ENCODE measurements at places on chromosomes 3 and 15.

GRCh38 chr3:57556459-57557084 lies 498 bp downstream of the PDE12 start:
- peak; percentile 37 for DNase-seq

GRCh38 chr15:64455961-64456371 lies 4.4 kb upstream of the ZNF609 start:
- no peak for DNase-seq

DNA sequence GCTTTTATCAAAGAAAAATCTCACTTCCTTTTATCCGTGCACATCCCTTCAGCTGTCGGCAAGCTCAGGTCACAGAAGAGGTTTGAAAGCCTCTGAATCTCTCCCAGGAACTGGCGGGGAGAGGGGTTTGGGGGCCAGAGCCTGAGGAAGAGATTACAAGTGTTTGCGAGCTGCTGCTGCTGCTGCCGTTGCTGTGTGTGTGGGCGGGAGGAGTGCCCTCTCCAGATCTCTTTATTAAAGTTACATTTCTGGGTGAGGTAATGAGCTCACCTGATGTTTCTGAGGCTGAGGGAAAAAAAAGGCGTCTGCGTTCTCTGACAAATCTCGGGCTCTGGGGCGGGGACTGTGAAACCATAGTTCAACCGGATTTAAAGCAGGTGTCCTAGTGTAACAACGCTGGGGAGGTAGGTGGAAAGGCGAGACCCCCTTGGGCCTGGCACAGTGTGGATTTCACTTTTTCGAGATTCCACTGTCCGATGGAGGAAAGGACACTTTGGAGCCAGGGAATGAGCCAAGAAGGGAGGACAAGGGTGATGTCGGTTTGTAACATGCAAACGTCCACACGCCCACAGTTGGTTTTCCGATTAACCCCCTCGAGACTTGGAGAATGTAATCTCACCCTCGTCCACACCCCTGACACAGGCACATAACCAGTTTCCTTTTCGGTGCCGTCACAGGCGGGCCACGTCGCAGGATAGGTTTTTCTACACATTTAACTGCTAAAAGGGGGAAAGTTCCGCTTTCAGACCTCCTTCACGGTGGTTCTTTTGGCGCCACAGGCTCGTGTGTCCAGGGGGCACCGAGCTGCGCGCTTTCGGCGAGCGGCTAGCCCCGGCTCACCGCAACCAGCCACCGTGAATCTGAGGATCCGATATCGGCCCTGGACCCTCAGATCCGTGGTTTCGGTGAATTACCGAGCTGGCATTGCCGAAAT lies 2.1 kb downstream of the ALCAM start:
- peak; percentile 69 for DNase-seq

DNA sequence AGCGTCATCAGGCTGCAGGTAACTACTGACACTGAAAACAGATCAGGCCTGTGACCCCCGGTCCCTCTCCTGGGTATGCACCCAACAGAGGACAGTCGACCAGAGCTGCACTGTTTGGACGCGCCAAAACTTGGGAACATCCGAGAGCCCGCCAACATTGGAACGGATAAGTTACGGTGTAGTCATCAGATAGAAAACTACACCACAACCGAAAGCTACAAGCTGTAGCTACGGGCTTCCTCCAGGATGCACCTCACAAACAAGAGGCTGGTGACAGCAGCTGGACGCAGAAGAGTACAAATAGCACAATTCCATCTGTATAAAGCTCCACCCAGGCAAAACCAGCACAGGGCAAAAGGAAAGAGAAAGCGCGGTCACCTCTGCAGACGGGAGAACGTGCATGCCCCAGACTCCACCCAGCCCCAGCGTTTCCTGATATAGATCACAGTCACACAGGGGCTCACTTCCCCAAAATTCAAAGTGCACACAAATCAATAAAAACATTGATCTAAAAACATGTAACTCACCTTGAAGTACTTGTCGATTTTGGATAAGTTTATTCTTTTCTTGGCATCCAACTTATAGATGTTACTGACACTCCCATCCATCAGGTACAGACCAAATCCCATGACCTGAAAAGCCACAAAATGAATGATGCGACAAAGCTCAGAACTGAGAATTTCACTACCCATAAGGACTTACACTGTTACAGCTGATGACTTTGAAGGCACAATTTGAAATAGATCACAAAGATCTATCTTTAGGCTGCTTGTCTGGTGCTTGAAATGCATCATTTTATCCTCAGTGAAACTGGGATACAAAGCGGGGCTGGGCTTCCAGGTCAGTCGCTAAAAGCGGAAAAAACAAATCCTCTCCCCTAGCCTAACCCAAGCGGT lies 43.3 kb downstream of the CYFIP1 start:
- no peak for DNase-seq

- DNase-seq, result no peak
Measured at GRCh38 chr15:100216182-100216581, 125.6 kb downstream of the ADAMTS17 start.

DNA sequence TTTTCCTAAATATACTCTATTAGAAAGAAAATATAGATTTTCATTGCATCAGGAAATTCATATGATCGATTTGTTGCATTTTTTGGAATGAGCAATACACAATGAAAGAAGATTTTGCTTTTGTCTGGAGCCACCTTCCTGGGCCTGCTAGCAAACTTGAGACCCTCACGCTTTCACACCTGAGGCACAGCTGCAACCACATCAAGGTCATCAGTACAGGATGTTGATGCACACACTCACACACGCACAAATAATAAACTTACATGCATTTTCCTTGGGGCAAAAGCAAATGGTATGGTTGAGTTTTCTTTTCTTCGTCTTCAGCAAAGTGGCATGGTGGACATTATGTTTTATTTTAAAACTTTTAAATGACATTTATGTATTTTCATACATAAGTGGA lies 64.8 kb upstream of the SATB1 start:
- DNase-seq, result no peak

DNA sequence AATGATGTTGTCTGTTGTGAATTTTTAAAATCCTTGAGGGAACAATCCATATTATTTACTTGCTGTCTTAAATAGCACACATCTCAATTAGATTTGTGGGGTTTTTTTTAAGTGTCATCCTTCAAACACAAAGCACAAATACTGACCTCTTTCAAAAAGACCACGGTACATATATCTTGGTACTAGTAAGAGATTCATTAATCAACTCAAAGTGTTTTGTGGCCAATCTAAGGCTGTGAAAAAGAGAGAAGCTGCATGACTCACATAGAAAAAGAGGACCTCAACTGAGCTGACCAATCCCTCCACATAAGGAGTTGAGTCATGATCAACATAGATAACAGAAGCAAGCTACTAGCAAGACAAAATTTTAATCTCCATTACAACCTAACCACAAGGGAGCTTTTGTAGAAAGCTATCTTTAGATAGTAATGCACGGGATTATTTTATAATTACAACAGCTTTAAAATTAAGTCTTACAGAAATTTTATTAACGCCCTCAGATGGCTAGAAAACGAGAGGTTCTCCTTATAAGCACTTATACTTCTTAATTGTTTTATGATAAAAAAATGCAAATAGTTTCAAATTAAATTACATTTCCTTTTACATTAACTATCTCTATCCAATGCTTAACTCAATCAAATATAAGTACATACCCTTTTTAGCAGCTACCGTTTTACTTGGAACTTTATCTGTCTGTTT lies 60.5 kb downstream of the TOP2B start:
- peak; percentile 94 for DNase-seq

- DNase-seq, result peak; percentile 61
Measured at GRCh38 chr15:40511472-40512133, 40.8 kb downstream of the CHST14 start.

DNA sequence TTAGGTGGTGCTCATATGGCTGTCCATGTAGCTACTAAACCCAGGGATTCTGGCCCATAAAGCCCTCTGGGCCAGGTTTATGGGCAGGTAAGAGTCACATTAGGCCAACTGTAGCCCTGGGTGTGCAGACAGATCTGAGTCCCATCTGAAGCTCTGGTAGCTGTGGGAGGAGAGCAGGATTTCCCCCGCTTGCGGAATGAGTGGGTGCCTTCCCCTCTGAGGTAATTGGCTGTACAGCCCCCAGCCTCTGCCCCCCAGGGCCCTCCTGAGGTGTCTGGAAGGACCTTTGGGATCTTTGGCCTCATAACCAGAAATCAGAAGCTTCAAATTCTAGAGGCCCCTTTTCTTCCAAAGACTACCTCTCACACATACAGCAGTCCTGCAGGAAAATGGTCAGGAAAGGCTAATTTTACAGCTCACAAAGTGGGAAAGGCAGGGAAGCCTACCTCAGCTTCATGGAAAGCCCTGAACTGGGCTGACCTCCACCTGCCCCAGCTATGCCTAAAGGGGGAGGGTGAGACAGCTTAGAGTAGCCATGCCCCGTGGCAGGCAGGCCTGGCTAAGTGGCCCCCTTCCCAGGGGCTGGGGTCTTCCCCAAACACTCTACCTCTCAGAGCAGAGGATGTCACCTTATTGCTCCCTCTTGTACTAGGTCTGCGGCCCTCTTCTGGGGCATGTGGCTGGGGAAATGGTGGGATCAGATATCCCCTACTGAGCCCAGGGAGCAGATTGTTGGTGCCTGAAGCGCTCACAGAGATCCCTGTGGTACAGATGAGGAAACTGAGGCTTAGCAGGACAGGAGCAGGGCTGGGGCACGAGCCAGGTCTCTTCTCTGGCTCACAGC lies 16.8 kb downstream of the HEMK1 start:
- no peak for DNase-seq

DNA sequence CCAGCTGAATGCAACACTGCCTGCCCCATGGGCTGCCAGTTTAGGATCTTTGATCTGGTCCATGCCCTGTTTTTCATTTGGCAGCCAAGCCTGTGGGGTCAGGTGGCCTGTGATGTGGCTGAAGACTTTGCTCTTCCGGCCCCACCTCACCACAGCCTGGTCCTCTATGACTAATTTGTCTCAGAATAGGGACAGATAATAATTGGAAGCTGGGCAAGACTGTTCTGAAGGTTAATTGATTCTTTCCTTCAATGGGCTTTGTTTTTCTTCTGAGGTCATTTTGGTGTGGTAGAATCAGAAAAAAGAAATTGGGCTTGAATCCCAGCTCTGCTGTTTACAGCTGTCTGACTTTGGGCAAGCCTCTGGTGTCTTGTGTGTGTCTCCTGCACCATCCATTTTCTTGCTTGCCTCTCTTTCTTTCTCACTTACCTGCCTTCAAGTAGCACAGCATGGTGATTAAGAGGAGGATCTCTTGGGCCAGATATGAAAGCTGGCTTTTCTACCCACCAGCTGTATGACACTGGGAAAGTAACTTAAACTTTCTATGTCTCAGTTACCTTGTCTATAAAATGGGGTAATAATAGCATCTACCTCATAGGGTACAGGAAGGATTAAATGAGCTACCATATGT lies 24.2 kb downstream of the ABHD2 start:
- DNase-seq, result peak; percentile 95

Measured in RPMI7951 (cell line).